ENCODE measurements at places on chromosomes 16 and 17.

GRCh38 chr17:36153895-36154610 lies 22.4 kb downstream of the TBC1D3B start:
- no peak for DNase-seq

- peak; percentile 83 for DNase-seq
Measured at GRCh38 chr17:40598619-40599467, 33.6 kb upstream of the CCR7 start.

DNA sequence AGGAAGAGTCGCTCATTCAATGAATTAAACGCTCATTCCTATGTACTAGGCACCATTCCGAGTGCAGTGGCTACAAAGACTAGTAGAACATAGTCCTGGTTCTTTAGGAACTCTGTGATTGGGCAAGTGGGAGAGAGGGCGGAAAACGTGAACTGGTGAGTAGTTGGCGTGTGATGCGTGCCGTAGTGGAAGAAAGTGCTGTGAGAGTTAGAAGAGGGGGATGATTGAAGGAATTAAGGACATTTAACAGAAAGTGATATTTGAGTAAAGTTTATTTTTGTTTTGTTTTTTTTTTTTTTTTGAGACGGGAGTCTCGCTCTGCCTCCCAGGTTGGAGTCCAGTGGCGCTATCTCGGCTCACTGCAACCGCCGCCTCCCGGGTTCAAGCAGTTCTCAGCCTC lies 7.9 kb upstream of the SLFN14 start:
- DNase-seq = no peak

DNA sequence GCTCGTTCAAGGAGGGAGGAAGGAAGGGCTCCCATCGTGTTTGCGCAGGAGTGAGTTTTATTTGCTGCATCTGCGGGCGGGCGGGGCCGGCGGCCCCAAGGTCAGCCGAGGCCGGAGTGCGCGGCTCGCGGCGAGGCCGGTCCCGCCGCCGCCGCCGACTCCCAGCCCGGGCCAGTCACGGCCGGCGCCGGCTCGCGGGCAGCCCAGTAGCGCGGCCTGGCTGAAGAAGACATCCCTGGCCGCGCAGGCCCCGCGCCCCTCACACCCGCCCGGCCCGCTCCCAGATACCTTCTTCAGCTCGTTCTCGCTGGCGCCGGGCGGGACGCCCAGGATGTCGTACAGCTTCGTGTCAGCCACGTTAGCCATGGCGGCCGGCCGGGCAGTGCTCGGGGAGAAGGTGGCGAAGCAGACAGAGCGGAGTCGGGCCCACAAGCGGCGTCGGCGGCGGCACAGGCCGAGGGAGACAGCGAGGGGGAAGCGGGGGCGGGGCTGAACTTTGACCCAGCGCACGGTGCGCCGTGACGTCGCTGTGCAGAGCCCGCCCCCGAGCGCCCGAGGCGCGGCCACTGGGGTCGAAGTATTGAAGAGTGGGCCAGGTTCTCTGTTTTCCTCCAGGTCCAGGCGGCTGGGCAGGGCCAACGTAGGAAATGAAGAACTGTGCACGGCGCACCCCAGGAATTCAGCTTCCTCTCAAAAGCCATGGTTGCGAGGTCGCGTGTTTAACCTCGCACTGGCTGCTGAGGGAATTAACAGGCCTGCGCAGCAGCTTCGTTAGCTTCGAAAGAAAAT lies at the start of gene DNAJA2:
Gene DNAJA2 (minus strand): TSS at position 468 of the 789 bp plus-strand sequence. CDS start 102 bp downstream, at position 366.
- DNase-seq = peak; percentile 88

GRCh38 chr16:19113577-19114358 lies at the start of gene ITPRIPL2:
Gene ITPRIPL2 (plus strand): TSS chr16:19113964. CDS start chr16:19114462, 498 bp downstream.
- DNase-seq = no peak

DNA sequence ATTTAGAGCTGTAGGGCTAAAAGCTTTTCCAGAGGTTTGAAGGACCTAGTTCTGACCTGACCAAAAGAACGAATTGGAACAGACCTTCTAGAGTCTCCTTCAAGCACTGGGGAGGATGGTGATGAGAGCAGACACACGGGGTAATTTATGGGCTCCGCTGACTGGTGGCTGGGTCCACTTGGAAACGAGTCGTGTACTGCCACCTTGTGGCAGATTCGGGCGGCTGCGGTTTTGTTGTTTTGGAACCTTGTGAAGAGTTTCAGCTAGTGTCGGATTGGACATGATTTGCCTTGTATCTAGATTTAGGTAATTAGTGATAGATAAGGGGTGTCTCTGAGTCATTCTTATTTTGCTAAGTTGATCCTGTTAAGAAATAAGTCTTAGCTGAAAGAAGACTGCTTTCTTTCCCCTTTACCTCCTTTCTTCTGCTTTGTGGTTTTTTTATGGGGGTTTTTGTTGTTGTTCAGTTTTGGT lies 98.9 kb downstream of the AATF start:
- peak; percentile 77 for DNase-seq

DNA sequence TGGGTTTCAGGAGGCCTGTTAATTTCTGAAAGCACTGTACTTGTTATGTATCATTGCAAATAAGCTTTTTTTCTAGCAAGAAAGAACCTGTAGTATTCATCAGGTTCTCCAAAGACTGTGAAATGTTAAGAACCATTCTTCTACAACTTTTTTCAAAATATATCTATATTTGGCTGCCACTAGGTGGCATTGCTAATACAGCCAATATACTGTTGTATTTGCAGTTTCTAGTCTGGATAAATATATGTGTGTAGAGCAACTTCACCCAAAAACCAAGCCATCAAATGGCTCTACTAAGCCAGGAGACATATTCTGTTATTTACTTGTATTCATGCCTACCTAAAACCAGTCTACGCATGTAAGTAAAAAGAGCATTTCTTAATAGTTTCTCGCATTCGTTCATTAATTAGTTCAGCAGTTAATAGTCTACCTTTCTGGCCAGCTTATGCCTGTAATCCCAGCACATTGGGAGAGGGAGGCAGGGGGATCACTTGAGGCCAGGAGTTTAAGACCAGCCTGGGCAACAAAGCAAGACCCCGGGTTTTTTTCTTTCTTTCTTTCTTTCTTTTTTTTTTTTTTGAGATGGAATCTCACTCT lies 39.5 kb downstream of the VMP1 start:
- DNase-seq = no peak

DNA sequence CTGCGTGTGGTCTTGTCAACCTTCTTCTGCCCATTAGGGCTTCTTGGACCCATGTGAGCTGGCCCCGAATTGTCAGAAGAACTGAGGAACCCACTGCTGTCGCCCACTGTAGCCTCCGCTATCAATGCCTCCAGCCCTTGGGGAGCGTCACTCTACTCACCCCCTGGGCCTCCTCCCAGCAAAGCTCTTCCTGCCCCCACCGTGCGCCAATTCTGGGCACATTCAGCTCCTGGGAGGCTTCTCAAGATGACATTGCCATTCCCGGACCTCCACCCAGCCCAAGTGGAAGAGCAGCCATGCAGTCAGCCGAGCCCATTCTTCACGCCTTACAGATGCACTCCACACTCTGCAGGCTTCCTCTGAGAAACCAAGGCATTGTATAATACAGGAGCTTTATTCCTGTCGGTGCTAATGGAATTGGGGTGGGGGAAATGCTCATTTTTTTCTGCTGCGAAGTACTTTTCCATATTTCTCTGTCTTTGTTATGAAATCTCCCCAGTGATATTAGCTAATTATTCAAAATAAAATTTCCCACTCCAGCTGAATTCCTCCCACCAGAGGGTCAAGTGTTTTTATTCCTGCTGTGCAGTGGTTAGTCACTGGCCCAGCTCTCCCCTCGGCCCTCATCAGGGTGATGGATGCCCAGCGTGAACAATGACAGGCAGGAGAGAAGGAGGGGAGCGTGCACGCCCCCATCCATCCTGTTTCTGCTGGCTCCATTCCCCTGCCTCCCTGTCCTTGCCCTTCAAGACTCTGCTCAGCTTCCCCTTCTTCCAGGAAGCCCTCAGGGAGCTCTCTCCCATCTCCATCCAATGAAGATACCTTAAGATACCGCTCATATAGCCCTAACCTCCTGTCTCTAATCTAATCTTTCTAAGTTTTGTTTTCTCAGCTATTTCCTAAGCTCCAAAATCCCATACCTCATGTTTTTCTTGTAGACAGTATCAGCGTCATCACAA lies 87.7 kb downstream of the C16orf95 start:
- no peak for DNase-seq

- DNase-seq = no peak
Measured at GRCh38 chr17:17024778-17025300, 17.4 kb upstream of the MPRIP start.

DNA sequence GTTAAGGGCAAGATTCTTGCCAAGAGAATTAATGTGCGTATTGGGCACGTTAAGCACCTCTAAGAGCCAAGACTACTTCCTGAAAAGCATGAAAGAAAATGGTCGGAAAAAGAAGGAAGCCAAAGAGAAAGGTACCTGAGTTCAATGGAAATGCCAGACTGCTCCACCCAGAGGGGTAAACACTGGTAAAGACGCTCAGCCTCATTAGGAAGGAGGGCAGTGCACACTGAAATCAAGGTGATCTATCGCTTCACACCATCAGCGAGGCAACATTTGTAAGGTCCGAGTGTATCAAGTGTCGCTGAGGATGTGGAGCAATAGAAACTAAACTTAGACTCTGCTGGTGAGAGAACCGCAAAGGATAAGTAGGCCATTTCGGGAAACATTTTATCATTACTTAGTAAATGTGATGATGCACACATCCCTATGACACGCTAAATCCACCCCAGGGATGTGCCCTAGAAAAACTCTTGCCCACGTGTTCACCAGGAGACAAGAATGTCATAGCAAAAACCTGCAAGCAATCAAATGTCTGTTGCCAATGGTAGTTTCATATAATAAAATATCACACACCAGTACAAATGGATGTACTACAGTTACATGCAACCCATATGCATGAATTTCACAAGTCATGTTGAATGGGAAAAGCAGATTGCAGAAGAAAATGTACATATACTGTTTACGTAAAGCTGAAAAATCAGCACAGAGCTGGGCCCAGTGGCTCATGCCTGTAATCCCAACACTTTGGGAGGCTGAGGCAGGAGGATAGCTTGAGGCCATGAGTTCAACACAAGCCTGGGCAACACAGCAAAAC lies 23.6 kb downstream of the CNTROB start:
- DNase-seq = no peak

- DNase-seq = no peak
Measured at GRCh38 chr17:38632334-38632733, 26.6 kb upstream of the SRCIN1 start.

GRCh38 chr17:83050651-83051395 lies 28.6 kb upstream of the METRNL start:
- DNase-seq = no peak

- DNase-seq = peak; percentile 77
Measured at GRCh38 chr17:78130437-78131101, at the start of gene TMC8. Gene TMC8 (plus strand): TSS chr17:78130771. CDS start chr17:78131589, 818 bp downstream.

GRCh38 chr17:82923366-82924113 lies 83.7 kb upstream of the ZNF750 start:
- DNase-seq = no peak

- DNase-seq = no peak
Measured at GRCh38 chr16:66515596-66516508, 34.1 kb downstream of the TK2 start.

- DNase-seq = no peak
Measured at GRCh38 chr17:5770441-5771270, 186.3 kb upstream of the NLRP1 start.

- no peak for DNase-seq
Measured at GRCh38 chr17:78933959-78934568, 8.9 kb upstream of the TIMP2 start.

DNA sequence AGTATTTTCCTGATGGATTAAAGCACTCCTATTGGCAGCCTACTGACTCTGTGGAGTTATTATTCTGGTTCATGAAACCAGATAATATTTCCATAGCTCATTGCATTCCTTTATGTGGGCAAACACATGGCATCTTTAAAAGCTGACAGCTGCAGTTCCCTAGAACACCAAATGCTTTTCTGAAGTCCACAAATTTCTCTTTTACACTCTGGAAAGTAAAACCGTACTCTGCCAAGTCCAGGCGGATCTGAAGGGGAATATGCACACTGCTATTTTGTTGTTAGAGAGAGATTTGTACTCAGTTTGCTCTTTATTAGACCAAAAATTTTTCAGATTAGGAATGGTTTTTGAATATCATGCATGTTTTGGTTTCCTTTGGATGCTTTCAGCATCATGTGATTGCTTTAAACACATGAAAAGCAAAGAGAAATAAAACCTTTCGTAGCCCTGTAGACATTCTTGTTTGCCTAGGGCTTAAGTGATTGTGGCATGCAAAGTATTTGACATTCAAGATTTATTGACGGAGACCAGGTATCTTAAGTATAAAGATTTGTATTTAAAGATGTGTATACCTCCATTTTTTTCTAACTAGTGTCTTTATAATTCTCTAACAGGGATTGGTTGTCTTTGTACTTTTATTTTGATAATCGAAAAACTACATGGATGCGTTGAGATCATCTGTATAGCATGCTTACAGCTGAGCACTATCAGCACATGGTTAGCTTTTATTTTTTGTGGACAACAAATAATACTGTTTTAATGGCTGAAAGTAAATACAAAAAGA lies 19.5 kb downstream of the SEC14L1 start:
- no peak for DNase-seq

DNA sequence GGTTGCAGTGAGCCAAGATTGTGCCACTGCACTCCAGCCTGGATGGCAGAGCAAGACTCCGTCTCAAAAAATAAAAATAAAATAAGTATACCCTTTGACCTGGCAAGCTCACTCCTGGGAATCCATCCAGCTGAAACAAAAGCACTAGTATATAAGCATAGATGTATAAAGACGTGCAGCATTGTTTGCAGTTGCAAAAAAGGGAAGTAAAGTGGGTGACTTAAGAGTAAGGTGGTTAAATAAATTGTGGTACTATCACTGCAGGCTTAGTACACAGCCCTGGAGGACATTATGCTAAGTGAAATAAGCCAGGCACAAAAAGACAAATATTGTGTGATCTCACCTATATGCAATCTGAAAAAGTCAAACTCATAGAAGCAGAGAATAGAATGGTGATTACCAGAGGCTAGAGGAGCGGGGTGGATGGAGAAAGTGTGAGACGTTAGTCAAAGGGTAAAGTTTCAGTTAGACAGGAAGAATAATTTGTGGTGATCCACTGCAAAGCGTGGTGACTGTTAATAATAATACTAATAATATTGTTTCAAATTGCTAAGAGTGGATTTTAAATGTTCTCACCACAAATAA lies 113.0 kb downstream of the MYO1D start:
- no peak for DNase-seq

DNA sequence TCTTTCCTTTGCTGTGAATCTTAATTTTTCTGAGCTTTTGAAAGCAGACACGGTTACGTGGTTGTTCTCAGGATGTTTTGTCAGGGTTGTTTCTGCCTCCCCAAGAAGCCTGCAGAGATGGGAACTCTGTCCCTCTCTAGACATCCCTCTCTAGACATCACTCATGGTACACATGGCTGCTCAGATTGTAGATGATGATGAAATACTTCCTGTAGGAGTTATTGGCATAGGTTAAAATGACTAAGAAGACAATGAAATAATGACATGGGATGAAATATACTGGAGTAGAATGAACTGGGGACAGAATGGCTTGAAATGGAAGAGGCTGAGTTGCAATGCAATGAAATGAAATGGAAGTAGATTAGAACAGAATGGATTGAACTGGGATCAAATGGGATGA lies 253.4 kb downstream of the SHISA9 start:
- no peak for DNase-seq
